CD8-positive, alpha-beta memory T cell (primary cell): ENCODE measurements at places on chromosomes 11 and 22.
A peak's percentile ranks its signal among the peaks of the same experiment; 100 is the strongest.

- no peaks in the 10 kb centered on the region for H3K27me3 ChIP-seq
- no peak overlapping the region for H3K27ac ChIP-seq
- no peaks in the 10 kb centered on the region for H3K36me3 ChIP-seq
- no peak overlapping the region for H3K4me3 ChIP-seq
- no peaks in the 10 kb centered on the region for H3K4me1 ChIP-seq
These were observed 13.5 kb downstream of the PLET1 start for GRCh38 chr11:112247201-112247600.

DNA sequence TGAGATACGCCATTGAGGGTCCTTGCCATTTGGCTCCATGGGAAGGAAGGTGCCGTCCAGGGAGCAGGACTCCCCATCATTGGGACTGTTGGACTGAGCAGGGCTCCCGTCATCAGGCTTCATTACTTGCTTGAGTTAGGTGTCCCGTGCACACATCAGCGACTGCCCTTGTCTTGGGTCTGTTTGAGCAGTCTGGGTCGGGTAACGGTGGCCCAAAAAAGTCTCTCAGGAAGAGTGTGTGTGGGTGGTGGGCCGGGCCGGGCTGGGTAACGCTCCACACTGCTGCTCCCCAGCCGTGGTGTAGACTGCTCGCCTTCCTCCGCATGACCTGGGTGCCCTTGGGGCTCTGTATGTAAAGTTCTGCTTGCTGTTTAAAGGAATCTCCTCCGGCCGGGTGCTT, 293.5 kb downstream of the TBC1D22A start:
- DNase-seq = no peak
- H3K27ac ChIP-seq = no peak overlapping the region
- H3K4me3 ChIP-seq = no peak overlapping the region
- no peaks in the 10 kb centered on the region for H3K27me3 ChIP-seq

DNA sequence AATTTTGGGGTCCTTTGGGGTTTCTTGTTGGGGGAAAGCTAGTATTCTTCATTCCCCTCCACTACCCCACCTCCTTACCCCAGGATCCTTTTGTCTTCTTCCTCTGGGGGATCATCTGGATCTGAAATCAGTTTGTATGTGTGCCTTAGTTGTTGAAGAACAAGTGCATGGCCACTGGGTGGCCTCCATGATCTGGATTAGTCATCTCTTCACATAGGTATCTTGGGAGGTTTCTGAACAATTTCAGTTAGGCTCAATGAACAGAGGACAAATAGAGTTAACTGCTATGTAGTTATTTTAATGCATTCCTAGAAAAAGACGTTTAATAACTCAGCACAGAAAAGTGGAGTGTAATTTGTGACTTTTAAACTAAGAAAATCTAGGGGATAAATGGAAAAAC, 7.1 kb upstream of the VWA5A start:
- H3K27me3 ChIP-seq = no peaks in the 10 kb centered on the region
- no peak for DNase-seq
- H3K4me1 ChIP-seq = no peaks in the 10 kb centered on the region
- no peaks in the 10 kb centered on the region for H3K36me3 ChIP-seq

DNA sequence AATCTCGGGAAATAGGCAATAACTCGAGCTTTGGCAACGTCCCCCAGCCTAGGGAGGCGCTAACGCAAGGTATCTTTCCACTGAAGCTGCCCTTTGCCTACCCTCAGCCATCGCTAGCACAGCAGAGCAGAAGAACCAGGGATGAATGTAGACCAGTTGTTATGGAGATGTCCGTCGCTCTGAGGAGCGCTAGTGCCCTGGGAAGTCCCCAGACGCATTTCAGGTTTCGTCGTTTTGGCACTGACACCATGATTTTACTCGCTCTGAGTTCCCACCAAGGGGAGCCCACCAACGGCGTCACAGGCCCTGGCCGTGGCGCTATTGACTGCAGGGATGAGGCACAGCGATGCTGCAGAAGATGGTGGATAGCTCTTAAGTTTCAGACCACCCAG, 22.7 kb upstream of the BDNF start:
- H3K4me3 ChIP-seq = no peak overlapping the region
- H3K4me1 ChIP-seq = no peaks in the 10 kb centered on the region
- no peak overlapping the region for H3K27ac ChIP-seq

GRCh38 chr11:3164138-3164551, 965 bp downstream of the OSBPL5 start:
- H3K27ac ChIP-seq = peak overlapping the region; percentile 4
- peaks cover 7% of the 10 kb centered on the region for H3K27me3 ChIP-seq
- peaks cover 21% of the 10 kb centered on the region for H3K4me1 ChIP-seq
- H3K36me3 ChIP-seq = no peaks in the 10 kb centered on the region

GRCh38 chr11:95589893-95590612, 199.5 kb downstream of the FAM76B start:
- H3K4me1 ChIP-seq = no peaks in the 10 kb centered on the region
- no peak overlapping the region for H3K4me3 ChIP-seq
- H3K27ac ChIP-seq = no peak overlapping the region
- no peaks in the 10 kb centered on the region for H3K27me3 ChIP-seq
- no peak for DNase-seq
